Motor neuron (in vitro differentiated cells): ENCODE measurements at places on chromosomes 12 and 14.

- no peak for ATAC-seq
These were observed 1.3 kb upstream of the ZDHHC17 start for GRCh38 chr12:76762601-76762980.

- ATAC-seq, result no peak
These were observed 96.7 kb downstream of the IRF2BPL start for GRCh38 chr14:76931631-76932402.

DNA sequence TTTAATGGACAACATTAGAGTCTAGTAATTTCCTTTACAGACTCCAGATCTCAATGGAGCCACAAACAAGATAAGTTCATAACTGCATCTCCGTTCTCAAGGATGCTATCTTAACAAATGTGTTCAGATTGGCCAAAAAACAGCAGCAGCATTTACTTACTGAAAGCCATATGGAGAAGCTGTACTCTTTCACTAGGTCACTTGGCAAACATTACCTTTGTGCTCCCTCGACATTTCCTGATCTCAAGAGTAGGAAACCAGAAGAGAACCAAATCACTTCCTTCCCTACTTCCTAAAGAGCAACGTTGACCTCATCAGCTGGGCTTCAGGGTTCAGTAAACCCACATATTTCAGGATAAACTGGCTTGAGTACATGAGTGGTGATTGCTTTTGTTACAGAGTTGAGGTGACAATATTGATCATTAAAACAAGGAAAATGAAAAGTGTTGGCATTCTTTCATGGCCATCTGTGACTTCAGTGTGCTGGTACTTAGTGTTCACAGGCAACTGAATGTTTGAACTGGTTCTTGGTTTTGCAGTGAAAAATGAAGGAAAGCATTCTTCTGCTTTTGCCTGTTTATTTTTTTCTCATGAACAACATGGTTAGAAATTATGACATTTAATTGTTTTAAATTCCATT, 449.6 kb downstream of the TMEM117 start:
- no peak for ATAC-seq

GRCh38 chr14:74324931-74325361, 22.2 kb upstream of the ABCD4 start:
- peak; percentile 39 for ATAC-seq

DNA sequence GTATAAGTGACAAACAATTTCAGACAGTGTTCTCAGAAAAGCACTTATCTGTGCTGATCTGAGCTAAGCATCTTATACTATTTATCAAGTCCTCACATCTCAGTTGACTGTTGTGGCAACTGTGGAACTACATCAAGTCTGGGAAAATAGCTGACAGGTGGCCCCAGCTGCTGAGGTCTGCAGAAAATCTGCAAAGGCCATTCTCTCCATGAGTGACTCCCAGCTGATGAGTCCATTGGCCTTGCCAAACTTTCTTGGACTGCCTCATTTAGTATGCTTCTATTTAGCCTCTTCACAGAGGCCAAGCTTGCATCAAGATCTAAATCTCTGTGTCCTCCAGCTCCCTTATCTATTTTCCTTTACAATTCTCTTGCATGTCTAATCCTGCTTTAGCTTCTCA, 174.5 kb upstream of the RBM19 start:
- no peak for ATAC-seq

- ATAC-seq, result no peak
These were observed 105.5 kb upstream of the MYL2 start for GRCh38 chr12:111025792-111026430.

DNA sequence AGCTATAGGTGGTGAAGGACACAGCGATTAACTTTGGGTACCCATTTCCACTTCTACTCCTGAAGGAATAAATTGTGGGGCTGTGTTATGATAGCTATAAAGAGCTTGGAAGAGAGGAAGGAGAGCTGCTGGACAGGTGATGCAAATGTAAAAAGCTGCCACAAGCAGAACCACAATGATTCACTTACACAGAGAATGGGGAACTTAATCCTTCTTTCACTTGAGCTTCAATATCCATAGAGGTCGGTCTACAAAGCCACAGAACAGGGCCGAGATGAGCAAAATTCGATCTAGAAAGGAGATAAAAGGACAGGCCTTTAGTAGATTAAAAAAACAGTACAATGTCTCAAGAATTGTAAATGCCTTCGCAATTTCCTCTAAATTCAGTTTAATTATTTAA, 831.1 kb downstream of the LRFN5 start:
- ATAC-seq, result no peak

DNA sequence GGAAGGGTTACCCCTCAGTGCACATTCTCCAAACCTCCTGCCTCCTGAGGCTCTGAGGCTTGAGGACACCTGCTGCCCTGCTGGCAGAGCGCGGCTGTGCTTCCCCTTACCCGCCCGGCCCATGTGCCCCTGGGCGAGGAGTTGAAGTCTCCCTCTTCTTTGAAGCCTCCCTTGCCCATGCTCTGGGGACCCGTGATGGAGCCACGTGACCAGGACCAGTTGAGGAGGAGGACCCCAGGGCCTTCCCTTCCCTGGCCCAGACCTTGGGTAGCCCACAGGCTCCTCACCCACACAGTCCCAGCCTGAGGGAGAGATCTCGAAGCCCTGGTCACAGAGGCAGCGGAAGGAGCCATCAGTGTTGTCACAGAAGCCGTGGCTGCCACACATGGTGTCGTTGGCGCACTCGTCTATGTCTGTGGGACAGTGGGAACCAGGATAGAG, 12.9 kb downstream of the ISCA2 start:
- no peak for ATAC-seq

DNA sequence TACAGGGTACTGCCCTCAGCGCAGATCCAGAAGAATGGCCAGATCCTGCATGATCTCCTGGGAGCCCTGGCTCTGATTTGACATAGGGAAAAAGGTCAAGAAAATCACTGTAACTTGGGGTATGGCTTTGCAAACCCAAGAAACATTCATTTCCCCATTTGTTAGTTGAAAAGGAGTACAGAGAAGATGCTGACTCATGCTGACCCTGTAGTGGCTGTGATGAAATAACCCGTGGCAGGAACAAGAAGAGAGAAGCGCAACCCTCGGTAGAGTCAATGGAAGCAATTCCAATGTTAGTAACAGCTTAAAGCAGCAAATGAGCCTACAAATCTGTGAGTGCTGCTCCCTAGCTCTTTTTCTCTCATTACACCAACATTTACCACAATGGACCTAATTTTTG, 281.6 kb upstream of the NPAS3 start:
- ATAC-seq, result peak; percentile 90

GRCh38 chr12:103677905-103678304, 90.8 kb downstream of the STAB2 start:
- ATAC-seq, result no peak

DNA sequence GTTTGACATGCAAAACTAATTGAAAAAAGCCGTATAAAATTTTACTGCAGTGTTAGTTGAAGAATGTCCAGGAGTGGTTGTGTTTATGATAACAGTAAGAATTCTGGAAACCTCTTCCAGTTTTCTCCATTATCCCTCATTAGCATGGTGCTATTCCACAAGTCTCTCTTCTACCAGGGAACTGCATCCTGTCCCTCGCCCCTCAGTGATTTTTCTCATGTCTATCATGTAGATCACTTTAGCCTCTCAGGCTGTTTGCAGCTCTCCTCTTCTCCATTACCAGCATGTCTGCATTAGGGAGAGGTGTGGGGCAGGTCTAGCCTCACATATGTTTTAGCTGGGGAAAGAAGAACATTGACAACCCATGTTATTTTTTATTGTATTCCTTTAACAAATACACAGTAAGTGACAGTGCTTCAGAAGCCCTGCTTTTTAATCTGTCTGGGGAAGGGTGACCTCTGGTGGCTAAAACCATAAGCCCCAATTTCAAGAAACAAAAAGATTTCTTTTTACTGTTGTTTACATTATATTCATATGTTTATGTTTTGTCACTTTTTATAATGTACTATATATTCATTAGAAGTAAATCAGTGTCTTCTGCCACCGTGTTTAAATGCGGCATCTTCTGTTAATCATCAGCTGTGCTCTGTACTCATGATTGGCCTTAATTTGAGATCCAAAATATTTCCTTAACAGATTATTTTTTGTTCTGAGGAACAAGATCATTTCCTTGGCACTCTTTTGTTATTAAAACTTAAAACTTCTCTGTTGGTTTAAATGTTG, 70.7 kb downstream of the RASSF8 start:
- peak; percentile 69 for ATAC-seq

DNA sequence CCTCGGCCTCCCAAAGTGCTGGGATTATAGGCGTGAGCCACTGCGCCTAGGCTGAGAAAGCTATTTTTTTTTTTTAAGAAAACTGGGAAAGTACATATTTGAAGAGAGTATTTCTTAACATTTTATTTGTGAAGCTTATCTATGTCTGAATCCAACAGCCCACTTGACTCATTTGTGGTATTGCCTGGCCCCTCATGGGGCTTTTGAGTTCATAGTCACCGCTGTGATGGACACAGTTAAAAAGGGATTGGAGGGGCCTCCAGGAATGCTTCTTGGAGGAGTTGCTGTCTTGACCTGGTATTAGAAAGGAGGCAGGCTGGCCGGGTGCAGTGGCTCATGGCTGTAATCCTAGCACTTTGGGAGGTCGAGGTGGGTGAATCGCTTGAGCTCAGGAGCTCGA, 26.5 kb downstream of the BCL7A start:
- no peak for ATAC-seq

- no peak for ATAC-seq
These were observed 256.9 kb downstream of the SYT1 start for GRCh38 chr12:79121486-79121885.

GRCh38 chr12:100201604-100202423, 1.2 kb downstream of the ACTR6 start:
- ATAC-seq, result no peak

- peak; percentile 89 for ATAC-seq
These were observed 23.3 kb upstream of the HMGA2 start for GRCh38 chr12:65800937-65801336.

- no peak for ATAC-seq
These were observed 630.0 kb upstream of the TBX3 start for GRCh38 chr12:115313929-115314328.

DNA sequence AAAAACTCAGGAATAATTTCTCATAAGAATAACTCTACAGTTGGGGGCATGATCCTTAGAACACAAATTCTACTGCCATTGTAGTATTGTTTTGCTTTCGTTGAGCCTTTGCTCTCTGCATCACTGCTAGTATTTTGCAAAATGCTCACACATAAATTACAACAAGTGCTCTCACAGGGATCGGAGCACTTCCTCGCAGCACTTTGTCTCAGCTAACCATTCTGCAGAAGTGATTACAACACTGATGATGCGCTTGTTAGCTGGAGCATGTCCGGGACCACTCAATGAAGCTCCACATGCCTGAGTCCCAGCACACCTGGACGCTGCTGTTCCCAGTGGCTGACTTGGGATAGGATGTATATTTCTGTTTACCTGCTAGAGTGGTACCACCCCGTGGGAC, 31.6 kb downstream of the MOAP1 start:
- ATAC-seq, result no peak

DNA sequence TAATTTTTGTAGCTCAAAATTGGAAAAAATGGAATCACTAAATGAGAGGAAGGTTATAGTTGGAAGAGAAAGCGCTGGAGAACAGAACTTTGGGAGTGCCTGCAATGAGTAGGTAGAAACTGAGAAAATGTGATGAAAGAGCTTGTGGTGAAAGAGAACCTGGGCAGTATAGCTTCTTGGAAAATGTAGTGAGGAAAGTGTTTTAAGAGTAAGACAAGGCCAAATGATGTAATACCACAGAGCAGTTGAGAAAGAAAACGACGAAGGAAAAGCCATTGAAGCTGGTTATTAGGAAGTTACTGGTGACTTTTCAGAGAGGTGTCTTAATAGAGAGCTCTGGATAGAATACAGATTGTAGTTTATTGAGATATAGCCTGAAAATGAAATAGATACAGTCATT, 255.3 kb downstream of the AEBP2 start:
- ATAC-seq, result no peak

DNA sequence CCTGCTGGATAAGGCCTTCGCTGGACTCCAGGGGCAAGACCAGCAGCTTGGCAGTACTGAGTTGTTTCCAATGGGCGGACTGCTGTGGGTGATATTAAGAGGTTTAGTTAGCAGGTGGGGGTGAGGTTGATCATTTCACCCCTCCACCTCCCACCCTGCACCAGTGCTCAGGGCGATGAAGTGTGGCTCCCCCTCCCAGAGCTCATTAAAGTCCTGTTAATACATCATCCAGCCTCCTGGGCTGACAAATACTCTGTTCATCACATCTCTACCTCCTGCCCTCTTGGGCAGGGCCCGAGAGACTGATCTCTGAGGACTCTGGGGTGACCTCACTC, 2.4 kb upstream of the FIGNL2 start:
- ATAC-seq, result peak; percentile 7

- ATAC-seq, result no peak
These were observed 113.4 kb downstream of the RALGAPA1 start for GRCh38 chr14:35695647-35696046.

DNA sequence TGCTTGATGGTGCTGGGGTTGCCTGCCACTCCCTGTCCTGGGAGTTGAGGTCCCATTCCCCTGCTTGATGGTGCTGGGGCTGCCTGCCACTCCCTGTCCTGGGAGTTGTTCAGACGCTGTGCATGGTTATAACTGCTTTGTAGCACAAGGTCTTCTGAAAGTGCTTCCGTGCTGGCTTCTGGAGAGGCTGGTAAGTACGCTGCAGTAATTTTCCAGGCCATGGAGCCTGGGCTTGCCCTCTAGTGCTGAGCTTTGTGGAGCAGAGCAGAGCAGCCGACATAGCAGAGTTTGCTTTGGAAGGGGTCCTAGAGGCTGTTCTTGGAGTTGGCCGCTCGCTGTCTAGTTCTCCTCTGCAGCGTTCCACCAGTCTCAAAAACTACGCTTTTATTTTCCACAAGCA, 6.3 kb downstream of the B4GALNT3 start:
- ATAC-seq, result no peak

DNA sequence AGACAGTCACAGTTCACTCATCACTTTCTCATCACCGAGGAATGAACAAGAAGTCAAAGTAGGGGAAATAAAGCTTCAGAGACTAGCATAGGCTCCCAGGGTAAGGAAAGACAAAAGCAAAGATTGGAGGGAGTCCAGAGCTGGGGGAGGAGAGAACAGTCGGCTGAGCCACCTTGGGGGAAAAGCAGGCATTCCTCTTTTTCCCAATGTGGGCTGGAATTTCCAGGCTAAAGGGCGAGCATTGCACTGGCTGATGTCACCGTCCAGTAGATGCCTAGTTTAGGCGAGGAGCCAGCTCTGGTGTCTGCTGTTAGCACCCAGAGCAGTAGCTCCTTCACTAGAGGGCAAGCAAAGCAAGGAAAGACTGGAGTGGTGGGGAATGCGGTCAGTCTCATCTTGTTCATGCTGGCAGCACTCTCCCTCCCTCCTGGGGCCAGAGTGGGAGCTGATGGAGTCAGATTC, 8.5 kb upstream of the KRT75 start:
- ATAC-seq, result peak; percentile 76

DNA sequence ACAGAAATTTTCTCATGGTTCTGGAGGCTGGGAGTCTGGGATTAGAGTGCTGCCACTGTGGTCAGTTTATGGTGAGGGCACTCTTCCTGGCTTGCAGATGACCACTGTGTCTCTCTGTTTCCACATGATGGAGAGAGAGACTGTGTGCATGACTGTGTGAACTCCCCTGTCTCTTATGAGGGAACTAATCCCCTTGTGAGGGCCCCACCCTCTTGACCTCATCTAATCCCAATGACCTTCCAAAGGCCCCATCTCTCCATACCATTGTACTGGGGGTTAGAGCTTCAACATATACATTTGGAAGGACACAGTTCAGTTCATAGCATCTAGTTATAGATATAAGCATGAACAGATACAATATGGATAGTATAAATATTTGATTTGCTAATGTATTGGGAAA, 31.7 kb downstream of the ANO6 start:
- ATAC-seq, result no peak

- peak; percentile 91 for ATAC-seq
These were observed at the start of gene ACVR1B for GRCh38 chr12:51951199-51951842. Gene ACVR1B, plus strand, starts transcription at chr12:51951699. Its CDS starts 45 bp downstream, at chr12:51951744.
